ENCODE measurements at places on chromosomes 7 and 10. TPM values are rescaled to one million over a fixed set of nuclear protein-coding genes. Genes with fewer than 3 reads are reported as not detected.

DNA sequence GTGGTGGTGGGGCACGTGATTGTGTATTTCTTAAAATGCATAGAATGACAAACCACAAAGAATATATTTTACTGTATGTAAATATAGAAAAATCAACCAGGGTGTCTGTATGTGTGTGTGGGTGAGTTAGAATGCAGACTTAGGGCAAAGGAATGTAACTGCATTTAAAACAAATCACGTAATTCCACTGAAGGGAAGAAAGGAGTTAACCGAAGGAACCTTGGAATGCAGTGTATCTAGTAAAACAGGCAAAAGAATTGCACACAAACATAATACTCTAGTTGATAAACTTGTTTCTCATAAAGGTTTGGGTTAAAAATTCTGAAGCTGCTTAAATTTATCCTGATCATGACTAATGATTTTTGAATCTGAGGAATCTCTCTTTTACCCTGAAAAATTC lies 134.9 kb downstream of the ADRA2A start:
- DNase-seq: no peak

GRCh38 chr7:11379641-11380040 lies 406.0 kb downstream of the PHF14 start:
- DNase-seq: no peak

- peak; percentile 68 for DNase-seq
These were observed 137.9 kb upstream of the MKI67 start for GRCh38 chr10:128263891-128264688.

DNA sequence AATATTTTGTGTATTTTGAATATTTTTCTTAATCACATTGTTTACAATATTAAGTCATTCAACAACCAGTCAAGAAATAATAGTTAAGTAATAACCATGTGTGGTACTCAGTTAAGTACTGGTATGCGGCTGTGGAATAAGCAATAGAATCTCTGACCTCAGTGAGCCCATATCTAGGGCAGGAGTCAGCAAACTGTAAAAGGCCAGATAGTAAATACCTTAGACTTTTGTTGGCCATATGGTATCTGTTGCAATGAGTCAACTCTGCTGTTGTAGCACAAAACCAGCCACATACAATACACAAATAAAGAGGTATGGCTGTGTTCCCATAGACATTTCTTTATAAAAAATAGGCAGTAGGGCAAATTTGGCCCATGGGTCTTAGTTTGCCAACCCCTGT lies 311.6 kb upstream of the SEMA3A start:
- no peak for DNase-seq

Gene PSD
- total RNA-seq: 13.4 TPM

Measured in breast epithelium (tissue), 4 donors.